Endodermal cell (in vitro differentiated cells): ENCODE measurements at places on chromosomes 13 and 19.

DNA sequence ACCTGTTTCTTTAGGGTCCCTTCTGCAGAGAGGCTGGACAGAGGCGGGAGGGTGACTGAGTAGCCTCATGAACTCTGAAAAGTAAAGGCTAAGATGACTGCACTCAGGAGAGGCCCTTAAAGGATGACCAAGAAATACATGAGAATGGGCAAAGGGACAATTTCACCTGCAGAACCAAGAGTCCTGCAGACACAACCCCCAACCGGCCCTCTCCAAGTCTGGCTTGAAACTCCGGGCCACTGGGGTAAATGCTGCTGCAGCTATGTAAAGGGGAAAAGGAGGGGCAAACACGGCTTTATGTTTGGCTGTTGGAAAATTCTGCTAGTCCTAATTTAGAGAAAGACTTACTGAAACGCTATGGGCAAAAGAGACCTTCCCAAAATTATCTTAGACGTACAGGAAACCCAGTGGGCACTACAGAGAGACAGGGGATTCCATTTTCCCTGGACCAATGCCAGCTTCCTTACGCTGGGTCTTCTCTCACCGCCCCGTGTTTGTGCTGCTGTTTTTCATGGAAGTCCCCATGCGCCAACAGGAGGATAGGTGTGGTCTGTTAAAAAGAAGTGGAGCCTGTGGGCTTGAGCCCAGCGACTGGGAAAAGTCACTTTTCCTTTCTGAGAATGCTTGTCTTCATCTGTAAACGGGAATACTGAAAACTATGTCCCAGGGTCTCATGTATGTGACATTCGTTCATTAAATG, 10.6 kb downstream of the COL4A2 start:
- no peak for DNase-seq

DNA sequence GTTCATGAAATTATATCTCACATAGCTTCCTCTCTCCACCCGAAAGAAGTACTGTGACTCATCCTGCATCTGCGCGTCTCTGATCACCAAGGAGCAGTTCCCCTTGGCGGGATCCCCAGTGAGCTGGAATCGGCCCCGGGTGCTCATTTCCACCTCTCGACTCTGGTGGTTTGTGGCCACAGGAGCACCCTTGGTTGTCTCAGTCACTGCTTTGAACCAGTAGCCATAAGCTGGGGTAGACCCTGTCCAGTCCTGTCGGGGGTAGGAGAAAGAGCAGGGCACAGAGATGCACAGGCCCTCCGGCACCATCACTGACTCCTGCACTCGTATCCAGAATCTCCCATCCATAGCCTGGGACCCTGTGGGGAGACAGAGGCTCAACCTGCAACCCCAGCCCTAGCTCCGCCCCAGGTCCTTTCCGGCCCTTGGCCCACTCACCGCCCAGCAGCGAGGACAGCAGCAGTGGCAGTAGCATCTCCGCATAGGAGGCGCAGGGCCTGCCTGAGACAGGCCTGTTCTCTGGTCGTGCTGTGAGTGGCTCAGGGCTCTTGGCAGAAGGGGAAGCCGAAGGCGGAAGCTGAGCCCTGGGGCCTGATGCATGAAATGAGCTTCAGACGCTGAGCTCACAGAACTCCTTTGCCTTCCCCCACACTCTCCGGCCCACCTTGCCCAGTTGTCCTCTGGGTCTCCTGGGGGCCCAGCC, at the start of gene SIGLEC10:
TSS of gene SIGLEC10 (minus strand) at position 536 of the 703 bp plus-strand sequence. CDS start at position 475, 61 bp downstream.
- peak; percentile 52 for DNase-seq

DNA sequence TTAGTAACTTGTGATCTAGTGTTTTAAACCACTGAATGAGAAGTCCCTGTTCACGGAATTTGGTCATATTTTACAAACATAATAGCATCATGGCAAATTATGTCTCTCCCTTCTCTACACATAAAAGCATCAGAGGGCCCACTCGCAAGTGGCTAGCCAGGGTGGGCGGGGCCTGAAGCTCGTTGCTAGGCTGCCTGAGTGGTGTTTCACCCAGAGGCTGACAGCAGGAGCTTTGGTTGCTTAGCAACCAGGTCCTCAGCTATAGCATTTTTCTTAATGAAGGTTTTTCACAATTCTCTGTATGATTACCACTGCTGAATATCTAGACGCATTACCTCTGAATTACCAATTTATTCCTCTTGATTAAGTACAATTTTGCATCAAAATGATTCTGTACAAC, 126.5 kb downstream of the NALCN start:
- peak; percentile 80 for DNase-seq

GRCh38 chr13:25489238-25489637, 117.5 kb downstream of the ATP8A2 start:
- peak; percentile 67 for DNase-seq

DNA sequence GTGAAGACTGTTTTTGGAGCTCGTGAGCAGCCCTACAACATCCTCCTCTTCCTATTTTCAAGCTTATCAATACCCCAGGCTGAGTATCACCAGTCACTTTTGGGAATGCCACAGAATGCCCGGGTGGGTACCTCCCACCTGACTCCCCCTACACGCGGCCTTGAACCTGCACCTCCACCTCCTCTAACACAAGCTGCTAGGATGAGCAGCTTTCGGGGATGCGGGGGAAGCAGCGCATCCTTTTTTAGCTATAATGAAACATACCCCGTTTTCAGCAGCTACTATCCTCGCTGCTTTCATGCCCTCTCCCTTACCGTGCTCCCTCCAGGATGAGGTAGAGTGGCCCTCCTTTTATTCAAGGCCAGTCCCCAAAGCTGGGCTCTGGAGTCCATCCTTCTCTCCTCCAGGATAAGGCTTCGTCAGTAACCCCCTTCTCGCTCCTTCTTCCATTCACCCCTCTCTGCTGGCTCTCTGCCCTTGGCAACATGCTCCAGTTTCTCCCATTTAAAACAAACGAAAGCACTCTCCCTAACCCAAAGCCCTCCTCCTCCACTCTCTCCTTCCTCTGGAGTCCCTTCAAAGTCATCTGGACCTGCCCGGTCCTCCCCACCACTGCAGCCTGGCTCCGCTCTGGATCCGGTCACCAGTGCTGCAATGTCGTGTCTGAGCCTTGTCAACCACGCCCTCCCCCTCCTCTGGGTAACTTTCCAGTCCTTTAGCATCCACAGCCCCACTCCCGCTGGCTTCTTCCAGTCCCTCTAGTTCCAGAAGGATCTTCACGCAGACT, 55.3 kb downstream of the STK24 start:
- DNase-seq: no peak

DNA sequence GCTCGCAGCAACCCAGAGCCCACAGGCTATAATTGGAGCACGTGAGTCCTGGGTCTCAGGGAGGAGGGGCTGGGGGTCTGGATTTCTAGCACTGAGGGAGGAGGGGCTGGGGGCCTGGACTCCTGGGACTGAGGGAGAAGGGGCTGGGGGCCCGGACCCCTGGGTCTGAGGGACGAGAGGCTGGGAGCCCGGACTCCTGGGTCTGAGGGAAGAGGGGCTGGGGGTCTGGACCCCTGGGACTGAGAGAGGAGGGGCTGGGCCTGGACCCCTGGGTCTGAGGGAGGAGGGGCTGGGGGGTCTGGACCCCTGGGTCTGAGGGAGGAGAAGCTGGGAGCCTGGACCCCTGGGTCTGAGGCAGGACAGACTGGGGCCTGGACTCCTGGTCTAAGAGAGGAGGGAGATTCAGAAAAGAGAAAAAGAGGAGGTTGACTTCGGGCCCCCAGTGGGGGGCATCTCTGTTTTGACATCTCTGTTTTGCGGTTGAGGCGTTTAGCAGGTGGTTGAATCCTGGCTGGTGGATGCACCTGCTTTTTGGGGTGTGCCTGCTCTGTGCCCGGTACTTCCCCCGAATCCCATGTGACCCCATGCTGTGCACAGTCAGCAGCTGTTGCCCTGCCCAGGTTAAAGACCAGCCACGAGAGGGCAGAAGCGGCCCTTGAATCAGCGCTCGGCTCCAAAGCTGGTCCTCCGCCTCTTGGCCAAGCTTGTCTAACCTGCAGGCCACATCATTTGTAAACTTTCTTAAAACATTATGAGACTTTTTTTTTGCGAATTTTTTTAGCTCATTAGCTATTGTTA, 10.5 kb downstream of the PVR start:
- DNase-seq: peak; percentile 89

- no peak for DNase-seq
Measured at GRCh38 chr19:16922949-16923348, 34.1 kb downstream of the F2RL3 start.

DNA sequence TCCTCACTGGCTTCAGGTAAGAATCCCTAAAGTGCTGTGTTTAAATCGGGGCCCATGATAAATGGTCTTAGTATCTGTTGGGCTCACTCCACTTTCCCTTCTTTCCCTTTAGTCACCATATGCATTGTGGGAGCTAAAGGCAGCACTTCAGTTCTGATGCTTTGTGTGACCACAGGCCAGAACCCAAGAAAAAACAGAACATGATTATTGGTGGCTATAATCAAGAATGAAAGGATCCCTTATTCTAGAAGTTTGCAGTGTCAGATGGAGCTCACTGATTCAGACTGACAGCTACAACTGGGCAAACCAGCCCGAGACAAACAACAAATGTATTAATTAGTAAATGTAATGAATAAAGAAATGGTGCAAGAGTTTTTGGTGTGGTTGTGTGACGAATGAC, 57.3 kb upstream of the POMP start:
- no peak for DNase-seq

- no peak for DNase-seq
Measured at GRCh38 chr19:33524024-33524664, 2.6 kb upstream of the PEPD start.

- no peak for DNase-seq
Measured at GRCh38 chr19:14112809-14113385, 4.7 kb downstream of the PRKACA start.

DNA sequence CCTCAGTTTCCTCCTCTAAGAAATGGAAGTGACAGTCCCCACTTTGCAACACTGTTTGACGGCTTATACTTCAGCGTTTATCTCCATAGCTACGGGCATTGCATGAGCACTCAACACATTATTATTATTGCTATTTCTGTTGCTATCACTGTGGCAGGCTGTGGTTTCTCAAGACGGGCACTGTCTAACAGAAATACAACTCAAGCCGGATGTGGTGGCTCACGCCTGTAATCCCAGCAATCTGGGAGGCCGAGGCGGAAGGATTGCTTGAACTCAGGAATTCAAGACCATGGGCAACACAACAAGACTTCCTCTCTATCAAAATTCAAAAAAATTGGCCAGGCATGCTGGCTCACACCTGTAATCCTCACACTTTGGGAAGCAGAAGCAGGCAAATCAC, 4.9 kb upstream of the ZSWIM4 start:
- DNase-seq: no peak
